ENCODE measurements at places on chromosomes 6 and 20. TPM values are rescaled to one million over a fixed set of nuclear protein-coding genes. Genes with fewer than 3 reads are reported as not detected.

DNA sequence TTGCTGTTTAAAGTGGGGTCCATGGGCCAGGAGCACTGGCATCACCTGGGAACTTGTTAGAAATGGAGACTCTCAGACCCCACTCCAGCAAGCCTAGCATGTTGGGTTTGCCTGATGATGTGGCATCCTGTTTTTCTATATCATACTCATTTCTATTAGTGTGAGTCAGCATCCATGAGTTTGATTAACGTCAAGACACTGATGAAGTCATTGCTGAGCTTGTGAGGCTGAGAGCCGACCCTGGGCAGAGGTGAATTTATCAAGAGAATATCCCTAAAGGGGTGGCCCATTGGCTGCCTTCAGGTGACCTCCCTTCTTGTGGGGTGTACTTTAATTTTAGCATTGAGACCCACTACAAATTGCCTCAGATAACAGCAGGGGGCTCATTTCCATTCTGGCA, 43.4 kb upstream of the RNF144B start:
- H3K27me3 ChIP-seq, result no peaks in the 10 kb centered on the region
- H3K4me3 ChIP-seq, result no peak overlapping the region
- H3K27ac ChIP-seq, result no peak overlapping the region
- H3K4me1 ChIP-seq, result no peaks in the 10 kb centered on the region
- no peak for DNase-seq

The SLC2A4RG gene
- 210 TPM for polyA plus RNA-seq

GRCh38 chr20:10667560-10668167, 6.1 kb downstream of the JAG1 start:
- no peaks in the 10 kb centered on the region for H3K36me3 ChIP-seq
- peaks cover 32% of the 10 kb centered on the region for H3K4me1 ChIP-seq
- no peak for DNase-seq

- H3K27me3 ChIP-seq, result no peaks in the 10 kb centered on the region
- no peaks in the 10 kb centered on the region for H3K4me1 ChIP-seq
- peaks cover 26% of the 10 kb centered on the region for H3K36me3 ChIP-seq
- DNase-seq, result no peak
Measured at GRCh38 chr6:39904946-39905639, 29.2 kb downstream of the MOCS1 start.

GRCh38 chr6:41332241-41332640, 3.2 kb upstream of the NCR2 start:
- H3K4me3 ChIP-seq, result no peak overlapping the region

DNA sequence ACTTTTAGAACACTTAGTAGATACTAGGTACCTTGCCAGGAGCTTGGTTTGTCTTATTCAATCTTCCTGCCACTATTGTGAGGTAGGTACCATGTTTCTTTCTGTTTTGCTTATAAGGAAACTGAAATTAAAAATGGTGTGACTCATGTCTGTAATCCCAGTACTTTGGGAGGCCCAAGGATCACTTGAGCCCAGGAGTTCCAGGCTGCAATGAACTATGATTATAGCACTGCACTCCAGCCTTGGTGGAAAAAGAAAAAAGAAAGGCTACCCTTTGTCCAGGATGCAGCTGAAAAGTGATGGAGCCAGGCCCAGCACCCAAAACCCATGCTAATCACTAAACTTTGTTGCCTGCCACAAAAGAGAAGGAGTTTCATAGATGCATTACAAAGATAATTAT, 34.1 kb upstream of the LAMA4 start:
- H3K27ac ChIP-seq, result no peak overlapping the region
- H3K27me3 ChIP-seq, result no peaks in the 10 kb centered on the region
- H3K36me3 ChIP-seq, result no peaks in the 10 kb centered on the region
- DNase-seq, result no peak
- no peak overlapping the region for H3K4me3 ChIP-seq

DNA sequence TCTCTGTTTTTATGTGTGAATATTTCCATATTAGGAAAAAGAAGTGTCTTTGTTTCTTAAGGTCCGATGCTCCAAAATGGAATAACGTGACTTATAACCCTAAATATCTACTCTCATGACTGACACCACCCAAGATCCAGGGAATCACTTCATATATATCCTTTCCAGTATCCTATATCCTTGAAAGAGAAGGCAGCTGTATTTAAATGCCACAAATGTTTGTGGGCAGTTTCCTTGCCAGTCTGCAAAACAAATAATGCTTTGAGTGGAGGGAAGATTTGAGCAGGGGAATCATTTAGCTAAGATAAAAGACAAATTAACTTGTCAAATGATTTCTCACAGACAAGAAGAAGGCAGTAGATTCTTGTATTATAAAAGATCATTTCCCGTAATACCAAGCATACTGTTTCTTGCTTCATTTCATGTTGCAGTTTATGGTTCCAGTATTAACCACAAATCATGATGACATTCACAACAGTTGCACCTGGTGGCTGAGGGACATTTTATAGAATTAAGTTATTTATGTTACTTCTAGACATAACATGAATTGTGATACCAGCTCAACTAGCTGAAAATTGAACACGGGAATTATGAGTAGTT, 30.0 kb upstream of the FABP7 start:
- no peak overlapping the region for H3K27ac ChIP-seq
- no peaks in the 10 kb centered on the region for H3K27me3 ChIP-seq
- DNase-seq, result no peak
- H3K4me1 ChIP-seq, result no peaks in the 10 kb centered on the region

GRCh38 chr6:158765499-158766068, 53.6 kb downstream of the EZR start:
- no peaks in the 10 kb centered on the region for H3K27me3 ChIP-seq
- no peak overlapping the region for H3K27ac ChIP-seq
- H3K36me3 ChIP-seq, result peaks cover 63% of the 10 kb centered on the region
- DNase-seq, result peak; percentile 38
- H3K4me3 ChIP-seq, result no peak overlapping the region

DNA sequence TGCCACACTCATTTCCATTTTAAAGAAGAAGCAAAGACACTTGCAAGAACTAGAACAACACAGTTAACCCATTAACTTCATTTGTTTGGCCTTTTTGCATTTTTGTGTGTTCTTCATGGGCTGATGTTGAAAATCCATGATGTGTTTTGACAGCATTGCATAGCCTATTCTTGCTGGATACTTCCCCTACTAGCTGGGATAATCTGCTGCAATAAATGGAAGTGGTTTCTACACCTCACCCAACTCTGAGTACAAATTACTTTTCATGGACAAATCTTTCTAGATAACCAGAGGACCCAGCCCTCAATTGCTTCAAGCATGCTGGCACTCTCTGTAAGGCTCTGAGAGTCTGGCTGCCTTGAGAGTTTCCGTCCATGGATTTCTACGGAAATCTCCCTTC, 26.5 kb downstream of the CST9L start:
- DNase-seq, result no peak
- H3K4me1 ChIP-seq, result no peaks in the 10 kb centered on the region
- H3K27me3 ChIP-seq, result peaks cover 4% of the 10 kb centered on the region

DNA sequence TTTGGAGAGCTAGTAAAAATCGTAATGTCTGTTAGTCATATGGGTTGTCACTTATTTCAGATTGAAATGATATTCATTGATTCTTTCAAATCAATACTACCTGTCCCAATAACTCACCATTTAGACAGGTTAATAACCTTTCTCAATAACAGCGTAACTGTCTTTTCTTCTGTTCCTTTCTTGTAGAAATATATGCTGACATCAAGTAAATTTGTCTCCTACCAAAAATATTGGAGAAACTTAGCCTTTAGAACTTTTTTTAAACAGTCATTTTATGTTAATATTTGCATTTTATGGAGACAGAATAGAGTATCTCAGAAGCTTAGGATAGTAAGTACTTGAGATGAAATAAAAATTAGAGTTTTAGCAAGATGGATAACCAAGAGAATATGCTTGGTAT, 278.2 kb downstream of the UST start:
- no peak for DNase-seq
- H3K27me3 ChIP-seq, result no peaks in the 10 kb centered on the region
- H3K4me1 ChIP-seq, result peaks cover 8% of the 10 kb centered on the region
- no peak overlapping the region for H3K4me3 ChIP-seq
- no peaks in the 10 kb centered on the region for H3K36me3 ChIP-seq

DNA sequence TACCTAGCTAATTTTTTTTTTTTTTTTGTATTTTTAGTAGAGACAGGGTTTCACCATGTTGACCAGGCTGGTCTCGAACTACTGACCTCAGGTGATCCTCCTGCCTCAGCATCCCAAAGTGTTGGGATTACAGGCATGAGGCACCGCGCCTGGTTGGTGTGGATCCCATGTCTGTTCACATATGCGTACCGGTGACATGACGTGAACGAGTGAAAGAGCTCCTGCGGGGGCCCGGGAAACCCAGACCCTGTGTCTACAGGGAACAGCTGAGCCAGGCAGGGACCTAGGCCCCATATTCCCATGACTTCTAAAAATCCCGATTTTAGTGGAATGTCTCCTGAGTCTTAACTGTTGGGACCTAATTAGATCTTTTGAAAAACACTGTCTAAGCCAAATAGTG, 33.1 kb downstream of the VSTM2L start:
- no peaks in the 10 kb centered on the region for H3K27me3 ChIP-seq
- DNase-seq, result no peak
- no peak overlapping the region for H3K27ac ChIP-seq
- H3K4me3 ChIP-seq, result no peak overlapping the region
- H3K4me1 ChIP-seq, result no peaks in the 10 kb centered on the region
- no peaks in the 10 kb centered on the region for H3K36me3 ChIP-seq

The MYH7B gene
- polyA plus RNA-seq, result 9.6 TPM

The IMPG1 gene
- not detected for polyA plus RNA-seq

The CTNNBL1 gene
- 56.5 TPM for polyA plus RNA-seq

- H3K36me3 ChIP-seq, result no peaks in the 10 kb centered on the region
- no peak for DNase-seq
Measured at GRCh38 chr6:148203281-148203925, 139.2 kb upstream of the SASH1 start.

GRCh38 chr6:46347669-46348068, 143.6 kb downstream of the RCAN2 start:
- no peaks in the 10 kb centered on the region for H3K36me3 ChIP-seq
- no peak for DNase-seq
- no peaks in the 10 kb centered on the region for H3K27me3 ChIP-seq
- H3K4me3 ChIP-seq, result no peak overlapping the region
- H3K4me1 ChIP-seq, result no peaks in the 10 kb centered on the region

The SLC26A8 gene
- 0.09 TPM for polyA plus RNA-seq

GRCh38 chr6:31068669-31069340, 43.6 kb downstream of the C6orf15 start:
- DNase-seq, result peak; percentile 85
- no peaks in the 10 kb centered on the region for H3K36me3 ChIP-seq
- H3K27ac ChIP-seq, result no peak overlapping the region
- no peak overlapping the region for H3K4me3 ChIP-seq
- no peaks in the 10 kb centered on the region for H3K27me3 ChIP-seq

The SCGN gene
- polyA plus RNA-seq, result 2.4 TPM

- peaks cover 60% of the 10 kb centered on the region for H3K27me3 ChIP-seq
- H3K4me1 ChIP-seq, result no peaks in the 10 kb centered on the region
- no peaks in the 10 kb centered on the region for H3K36me3 ChIP-seq
- no peak for DNase-seq
Measured at GRCh38 chr6:26329763-26330511, 35.1 kb upstream of the BTN3A2 start.

The B3GALT4 gene
- polyA plus RNA-seq, result 2.6 TPM

The NKX2-2 gene
- polyA plus RNA-seq, result not detected

DNA sequence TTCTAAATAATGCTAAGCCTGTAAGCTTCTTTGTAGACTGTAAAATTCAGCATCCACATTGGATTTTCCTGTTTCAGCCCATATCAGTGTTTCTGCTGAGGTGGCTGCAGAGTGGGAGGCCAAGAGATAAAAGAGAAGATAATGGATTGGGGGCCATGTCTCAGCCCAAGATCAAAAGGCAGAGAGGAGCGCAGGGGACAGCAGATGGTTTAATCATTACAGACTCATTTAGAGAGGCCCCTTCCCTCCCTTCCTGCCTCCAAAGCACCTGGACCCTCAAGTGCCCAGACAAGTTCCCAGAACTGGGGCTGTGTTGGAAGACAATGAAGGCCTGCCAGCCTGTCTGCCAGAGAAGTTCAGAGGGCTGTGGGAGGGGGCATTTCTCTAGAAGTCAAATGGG, 20.4 kb upstream of the CTNNBL1 start:
- no peak for DNase-seq
- H3K27me3 ChIP-seq, result no peaks in the 10 kb centered on the region
- H3K4me1 ChIP-seq, result no peaks in the 10 kb centered on the region
- no peaks in the 10 kb centered on the region for H3K36me3 ChIP-seq
- H3K4me3 ChIP-seq, result no peak overlapping the region
- no peak overlapping the region for H3K27ac ChIP-seq

- no peak for DNase-seq
- no peak overlapping the region for H3K4me3 ChIP-seq
- H3K4me1 ChIP-seq, result no peaks in the 10 kb centered on the region
- no peak overlapping the region for H3K27ac ChIP-seq
Measured at GRCh38 chr6:113953346-113953745, 17.6 kb downstream of the HDAC2 start.

DNA sequence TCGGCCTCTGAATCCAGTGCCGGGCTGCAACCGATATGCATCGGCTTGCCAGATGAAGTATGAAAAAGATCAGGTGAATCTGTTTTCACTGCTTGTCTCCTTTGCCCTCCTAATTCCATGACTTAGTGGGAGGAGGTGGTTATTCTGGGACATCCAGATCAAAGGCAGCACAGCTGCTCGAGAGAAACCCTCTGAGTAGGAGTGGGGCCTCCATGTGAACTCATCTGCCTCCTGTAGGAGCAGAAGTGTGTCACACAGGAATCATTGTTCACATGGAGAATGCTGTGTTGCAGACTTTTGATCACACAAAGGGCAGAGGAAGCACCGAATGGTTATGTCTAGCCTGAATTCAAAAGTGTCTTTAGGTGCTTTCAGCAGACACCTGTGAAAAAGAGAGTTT, 73.1 kb upstream of the SLC22A1 start:
- no peak overlapping the region for H3K27ac ChIP-seq
- H3K36me3 ChIP-seq, result peaks cover 86% of the 10 kb centered on the region
- no peak overlapping the region for H3K4me3 ChIP-seq
- H3K4me1 ChIP-seq, result peaks cover under 1% of the 10 kb centered on the region
- no peak for DNase-seq
- H3K27me3 ChIP-seq, result no peaks in the 10 kb centered on the region

The COL9A3 gene
- polyA plus RNA-seq, result 27.8 TPM

The HUS1B gene
- not detected for polyA plus RNA-seq

GRCh38 chr6:47836046-47836445, 54.2 kb downstream of the OPN5 start:
- no peaks in the 10 kb centered on the region for H3K36me3 ChIP-seq
- H3K4me3 ChIP-seq, result no peak overlapping the region
- peaks cover 4% of the 10 kb centered on the region for H3K4me1 ChIP-seq
- DNase-seq, result no peak

GRCh38 chr6:11133281-11133680, 21.8 kb upstream of the ERVFRD-1 start:
- H3K27me3 ChIP-seq, result no peaks in the 10 kb centered on the region
- no peaks in the 10 kb centered on the region for H3K36me3 ChIP-seq
- H3K27ac ChIP-seq, result no peak overlapping the region
- no peak for DNase-seq

The SLC24A3 gene
- 7.1 TPM for polyA plus RNA-seq

The ASIP gene
- 3.2 TPM for polyA plus RNA-seq

DNA sequence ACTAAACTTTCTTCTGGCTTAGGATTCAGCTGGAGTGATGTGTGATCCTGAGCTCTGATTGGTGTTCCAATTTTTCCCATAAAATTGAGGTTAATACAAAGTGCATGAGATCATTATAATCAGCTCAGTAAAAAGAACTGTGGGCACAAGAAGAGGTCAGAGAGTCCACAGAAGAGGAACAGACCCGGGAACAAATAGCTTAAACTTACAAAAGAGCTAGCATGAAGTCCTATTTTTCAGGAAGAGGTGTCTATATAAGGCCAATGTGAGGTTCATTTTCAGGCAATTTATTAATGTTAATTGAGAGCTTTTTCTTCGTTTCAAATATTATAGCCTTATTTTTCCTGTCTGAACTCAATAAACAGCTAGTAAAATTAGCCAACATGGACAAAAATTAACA, 26.9 kb upstream of the STX11 start:
- no peaks in the 10 kb centered on the region for H3K36me3 ChIP-seq
- H3K27me3 ChIP-seq, result no peaks in the 10 kb centered on the region
- no peak overlapping the region for H3K27ac ChIP-seq
- DNase-seq, result no peak

All from adrenal gland (tissue), 19 donors.